Astrocyte (in vitro differentiated cells and primary cell): ENCODE measurements at places on chromosomes 7 and 10.

DNA sequence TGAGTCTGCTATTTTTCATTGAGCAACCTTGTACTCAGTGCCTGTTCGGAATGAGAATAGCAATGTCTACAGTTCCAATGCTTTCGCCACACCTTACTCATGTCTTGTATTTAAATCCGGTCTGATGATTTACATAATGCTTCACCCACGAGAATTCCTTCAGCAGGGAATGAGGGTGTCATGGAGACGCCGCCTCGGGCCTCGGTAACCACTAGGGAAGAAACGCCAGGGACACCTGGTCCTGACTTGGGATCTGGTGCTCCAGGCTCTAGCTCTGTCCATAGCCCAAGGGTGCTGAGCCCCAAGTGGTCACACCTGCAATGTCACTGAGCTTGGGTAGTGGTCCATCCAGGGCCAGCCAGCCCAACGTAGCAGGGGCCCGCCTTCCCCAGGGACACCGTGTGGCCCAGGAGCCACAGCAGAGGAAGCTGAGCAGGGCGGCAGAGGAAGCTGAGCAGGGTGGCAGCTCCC is 37.4 kb downstream of the PRKAG2 start:
- no peak for DNase-seq

DNA sequence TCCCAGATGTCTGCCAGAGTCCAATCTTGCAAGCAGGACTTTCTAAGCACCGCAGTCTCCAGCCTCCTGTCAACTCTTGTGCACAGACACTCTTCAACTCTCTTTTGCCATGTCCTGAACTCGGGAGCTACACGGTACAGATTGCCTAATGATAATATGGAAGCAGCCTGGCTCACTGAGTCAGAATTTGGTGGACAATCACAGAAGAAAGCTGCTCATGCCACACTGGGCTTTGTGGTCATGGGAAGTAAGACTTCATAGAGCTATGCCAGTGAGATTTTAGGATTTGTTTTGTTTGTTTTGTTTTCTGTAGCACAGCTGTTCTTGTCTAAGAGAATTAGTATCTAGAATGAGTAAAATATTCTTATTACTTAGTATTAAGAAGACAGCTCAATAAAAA is 144.1 kb upstream of the PRSS58 start:
- no peak for DNase-seq

GRCh38 chr10:69465457-69466157 is 14.3 kb downstream of the TSPAN15 start:
- DNase-seq = no peak

- no peak for DNase-seq
These were observed 272 bp upstream of the GJC3 start for GRCh38 chr7:99929730-99930053.

DNA sequence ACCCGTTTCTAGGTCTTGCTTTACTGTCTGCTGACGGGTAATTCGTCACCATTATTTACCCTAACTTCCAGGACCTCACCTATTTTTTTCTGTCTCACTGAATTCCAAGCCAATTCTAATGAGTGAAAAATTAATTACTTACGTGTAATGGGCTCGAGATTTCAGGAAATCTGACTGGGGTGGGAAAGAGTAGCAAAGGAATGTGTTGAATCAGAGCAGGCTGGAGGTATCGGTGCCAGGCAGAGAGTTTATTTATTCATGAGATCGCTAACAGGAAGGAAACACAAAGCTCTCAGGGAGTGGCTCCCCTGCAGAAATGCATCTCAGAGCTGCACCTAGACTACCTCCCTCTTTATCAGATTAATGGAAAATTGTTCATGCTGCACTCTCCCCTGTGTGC is 4.0 kb upstream of the DIP2C start:
- peak; percentile 63 for DNase-seq

DNA sequence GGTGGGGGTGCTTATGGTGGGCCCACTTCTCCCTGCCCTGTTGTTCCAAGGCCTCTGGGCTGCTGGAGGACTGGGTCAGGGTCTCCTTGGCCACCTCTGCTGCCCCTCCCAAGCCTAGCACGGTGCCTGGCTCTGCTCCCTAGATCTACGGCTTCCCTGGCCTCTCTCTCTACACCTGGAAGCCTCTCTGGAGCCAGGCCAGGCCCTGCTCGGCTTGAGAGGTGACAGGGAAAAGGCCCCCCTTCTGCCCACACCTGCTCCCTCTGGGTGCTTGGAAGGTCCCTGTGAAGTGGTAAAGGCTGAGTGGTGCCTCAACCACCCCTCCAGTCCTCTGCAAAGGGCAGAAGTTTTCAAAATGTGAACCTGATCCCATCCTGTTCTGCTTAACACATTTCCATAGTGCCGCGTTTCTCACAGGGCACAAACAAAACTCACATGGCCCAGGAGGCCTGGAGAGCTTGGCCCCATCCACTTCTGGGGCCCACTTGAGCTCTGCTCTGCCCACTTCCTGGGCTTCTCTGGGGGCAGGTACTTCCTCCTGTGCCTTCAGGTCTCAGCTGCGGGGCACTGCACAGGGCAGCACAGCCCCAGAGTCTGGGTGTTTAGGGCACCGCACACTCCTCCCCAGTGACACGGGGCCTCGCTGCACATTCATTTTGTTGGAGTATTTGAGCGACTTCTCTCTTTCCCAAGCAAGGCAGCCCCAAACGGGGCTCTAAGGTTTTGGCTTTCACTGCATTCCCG is 169.9 kb downstream of the PIP4K2A start:
- no peak for DNase-seq
